ENCODE measurements at places on chromosomes 1 and 21.

DNA sequence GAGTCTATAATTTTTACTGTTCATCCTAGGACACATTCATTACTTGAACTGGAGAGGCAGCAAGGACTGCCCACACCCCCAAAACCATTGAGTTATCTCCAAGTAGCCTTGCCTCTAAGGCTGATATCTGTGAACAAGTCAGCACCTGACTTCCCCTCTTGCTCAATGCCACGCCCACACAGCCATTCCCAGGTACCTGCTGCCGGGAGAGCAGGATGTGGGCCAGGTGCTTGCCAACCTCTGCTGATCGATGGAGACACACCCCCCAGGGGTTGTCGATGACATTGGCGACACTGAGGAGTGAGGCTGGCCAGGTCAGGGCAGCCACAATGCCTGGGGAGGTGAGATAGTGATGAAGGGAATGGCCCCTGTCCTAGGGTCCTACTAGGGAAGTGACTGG is 60.1 kb downstream of the TMCO4 start:
- DNase-seq = no peak

- no peak for DNase-seq
Observed at GRCh38 chr1:226123591-226124471, 61.3 kb downstream of the H3-3A start.

DNA sequence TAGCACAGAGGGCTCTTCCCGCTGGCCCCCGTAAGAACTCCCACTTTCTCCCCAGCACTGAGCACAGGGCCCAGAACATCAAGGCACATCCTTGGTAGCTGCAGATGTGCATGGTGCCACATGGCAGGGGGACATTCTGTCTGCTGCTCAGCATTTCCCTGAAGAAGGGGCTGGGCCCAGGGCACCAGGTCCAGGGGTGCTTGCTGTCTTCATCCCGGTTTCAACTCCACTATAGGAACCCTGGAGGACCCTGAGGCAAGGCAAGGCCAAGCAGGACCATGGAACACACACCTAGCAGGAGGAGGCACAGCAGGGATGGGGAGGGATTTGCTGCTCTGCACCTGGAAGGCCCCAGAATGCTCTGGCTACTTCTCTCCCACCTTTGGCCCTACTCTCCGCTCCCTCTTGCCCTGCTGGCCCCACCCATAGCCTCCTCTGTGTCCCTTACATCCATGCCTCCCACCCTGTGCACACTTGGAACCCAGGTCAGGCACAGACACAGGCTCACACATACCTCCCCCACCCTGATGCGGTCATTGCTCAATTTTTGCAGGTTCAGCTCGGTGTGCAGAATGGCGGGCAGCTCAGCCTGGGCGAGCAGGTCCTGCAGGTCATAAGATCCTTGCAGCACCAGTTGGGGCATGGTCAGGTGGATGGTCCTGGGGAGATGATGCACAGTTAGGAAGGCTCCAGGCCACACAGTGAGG is 10.1 kb downstream of the AGT start:
- no peak for DNase-seq

DNA sequence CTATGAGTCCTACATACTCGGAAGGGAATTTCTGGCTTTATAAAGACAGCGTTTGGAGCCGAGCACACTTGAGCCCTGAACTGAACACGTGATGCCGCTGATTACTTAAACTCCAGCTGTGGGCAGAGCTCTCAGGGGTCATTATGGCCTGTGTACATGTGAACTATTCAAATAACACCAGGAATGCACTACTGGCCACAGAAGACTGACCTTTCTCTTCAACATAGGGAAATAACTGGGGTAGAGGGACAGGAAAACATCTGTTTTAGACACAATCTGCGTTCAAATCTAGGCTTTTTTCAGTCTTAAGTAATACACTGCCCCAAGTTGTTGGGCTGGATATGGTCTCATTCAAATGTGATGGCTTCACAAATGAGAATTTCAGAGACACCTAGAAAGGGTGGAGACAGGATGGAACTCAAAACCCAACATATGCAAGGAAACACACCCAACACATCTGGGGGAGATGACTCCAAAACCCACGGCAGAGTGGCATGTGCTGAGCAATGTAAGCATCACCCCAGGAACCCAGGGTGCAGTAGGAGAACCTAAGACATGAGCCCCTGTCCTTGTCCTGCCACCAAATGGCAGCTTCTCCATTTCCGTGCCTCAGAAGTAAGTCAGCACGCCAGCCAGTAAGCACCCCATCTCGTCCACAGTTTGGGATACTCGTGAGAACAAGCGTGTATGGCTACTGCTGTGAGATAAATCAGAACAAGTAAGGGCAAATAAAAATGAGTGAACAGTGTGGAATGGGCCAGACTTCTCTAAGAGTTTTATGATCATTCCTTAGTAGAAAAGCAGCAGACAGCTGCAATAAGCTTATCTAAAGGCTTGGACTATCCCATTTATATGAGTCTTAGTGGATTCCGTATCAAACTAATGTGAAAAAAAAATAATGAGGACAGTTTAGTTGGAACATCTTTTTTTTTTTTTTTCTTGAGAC is 24.9 kb downstream of the NID1 start:
- no peak for DNase-seq

DNA sequence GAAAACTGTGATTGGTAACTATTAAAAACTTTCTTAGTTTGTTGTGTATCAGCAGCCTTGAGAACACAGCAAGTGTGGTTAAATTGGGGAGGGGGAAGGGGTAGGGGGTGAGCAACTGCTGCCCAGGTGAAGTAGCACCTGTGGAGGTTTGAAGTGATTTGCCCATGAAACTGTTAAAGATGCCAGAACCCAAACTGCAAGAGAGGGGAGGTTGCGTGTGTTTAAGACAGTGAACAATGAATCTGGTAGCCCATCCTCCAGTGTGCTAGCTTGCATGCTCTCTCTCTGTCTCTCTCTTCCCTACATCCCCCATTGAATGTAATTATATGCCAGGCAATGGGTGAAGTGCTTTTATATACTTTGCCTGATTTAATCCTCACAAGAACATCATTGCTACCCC is 154.7 kb downstream of the RUNX1 start:
- DNase-seq = no peak

- no peak for DNase-seq
Observed at GRCh38 chr1:41700581-41700980, 216.1 kb upstream of the EDN2 start.

GRCh38 chr1:66413136-66413837 is 120.7 kb upstream of the SGIP1 start:
- DNase-seq = no peak

DNA sequence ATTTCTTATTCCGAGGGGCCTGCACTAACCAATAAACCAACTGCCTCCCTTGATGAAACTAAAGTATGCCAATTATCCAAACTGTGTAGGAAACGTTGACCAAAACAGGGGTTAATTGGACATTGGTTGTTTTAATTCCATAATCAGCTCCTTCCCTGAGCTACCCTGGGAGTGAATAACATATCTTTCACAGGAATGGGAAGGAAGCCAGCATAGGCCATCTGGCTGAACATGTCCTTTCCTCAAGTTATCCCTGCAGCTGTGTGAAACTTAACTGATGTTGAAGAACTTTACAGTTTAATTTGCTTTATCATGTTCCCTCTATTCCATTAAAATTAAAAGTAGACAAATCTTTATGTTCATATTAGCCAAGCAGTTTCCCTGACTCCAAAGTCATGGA is 75.4 kb downstream of the NRIP1 start:
- no peak for DNase-seq

DNA sequence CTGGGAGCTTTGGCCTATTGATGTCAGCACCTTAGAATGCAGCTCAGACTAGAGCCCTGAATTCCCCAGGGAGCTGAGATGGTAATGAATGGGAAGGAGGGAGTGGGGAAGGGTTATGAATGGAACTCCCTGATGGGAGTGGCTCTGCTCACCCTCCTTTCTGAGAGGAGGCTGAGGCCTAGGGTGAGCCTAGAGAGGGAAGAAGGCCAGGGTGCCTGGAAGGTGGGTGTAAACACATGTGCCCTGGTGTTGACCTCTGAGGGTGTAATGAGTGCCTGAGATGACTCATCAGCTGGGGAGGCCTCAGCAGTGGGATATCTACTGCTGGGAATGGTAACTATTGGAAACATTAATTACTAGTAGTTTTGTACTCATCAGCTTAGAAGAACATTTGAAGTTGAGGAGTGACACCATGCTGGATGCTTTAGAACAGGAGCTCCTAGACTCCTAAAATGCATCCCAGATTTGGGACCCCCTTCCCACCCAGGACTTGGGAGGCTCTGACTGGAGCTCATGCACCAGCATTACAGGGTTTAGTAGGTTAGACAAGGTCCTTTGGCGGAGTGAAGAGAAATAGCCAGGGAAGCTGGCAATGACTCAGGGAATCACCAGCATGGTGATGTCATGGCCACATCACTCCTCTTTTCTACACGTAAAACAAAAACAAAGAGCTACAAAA is 16.0 kb upstream of the PIGV start:
- no peak for DNase-seq

DNA sequence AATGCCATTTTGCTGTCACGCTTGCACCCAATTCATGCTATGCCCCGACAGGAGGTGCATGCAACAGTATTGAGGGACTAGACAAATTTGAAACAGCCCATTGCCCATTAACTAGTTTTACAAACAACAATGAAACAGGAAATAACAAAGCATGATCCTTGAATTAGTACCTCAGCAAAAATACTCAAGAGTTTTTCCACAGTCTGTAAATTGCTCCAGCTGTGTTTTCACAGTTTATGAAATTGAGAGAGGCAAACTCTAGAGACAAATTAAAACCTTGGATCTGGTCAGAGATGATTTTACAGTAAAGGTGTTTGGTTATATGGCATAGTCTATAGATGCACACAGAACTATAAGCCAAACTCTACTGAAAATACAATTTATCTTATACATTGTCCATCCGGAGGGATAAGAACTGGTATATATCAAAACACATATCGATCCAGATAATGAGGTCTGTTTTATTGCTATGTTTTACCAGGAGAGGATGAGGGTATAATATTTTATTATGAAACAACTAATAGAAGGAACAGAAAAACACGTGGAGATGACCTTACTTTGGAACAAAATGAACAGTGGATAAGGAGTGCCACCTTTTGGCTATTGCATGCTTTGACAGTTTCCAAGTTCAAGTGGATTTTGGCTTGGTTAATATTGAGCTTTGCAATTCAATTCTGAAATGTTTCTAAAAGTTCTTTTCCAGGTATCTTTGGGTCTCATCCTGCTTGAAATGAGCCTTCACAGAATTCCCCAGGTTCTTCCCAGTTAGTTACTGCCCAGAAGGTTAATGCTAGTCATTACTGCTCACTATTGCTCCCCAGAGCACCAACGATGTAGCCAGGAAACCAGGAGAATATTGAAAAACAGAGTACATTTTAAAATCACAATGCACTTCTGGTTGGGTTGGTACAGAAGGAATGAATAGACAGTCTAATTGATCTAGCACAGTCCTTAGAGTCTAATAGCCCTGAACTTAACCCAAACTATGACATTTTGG is 45.7 kb downstream of the ZC3H11B start:
- no peak for DNase-seq

DNA sequence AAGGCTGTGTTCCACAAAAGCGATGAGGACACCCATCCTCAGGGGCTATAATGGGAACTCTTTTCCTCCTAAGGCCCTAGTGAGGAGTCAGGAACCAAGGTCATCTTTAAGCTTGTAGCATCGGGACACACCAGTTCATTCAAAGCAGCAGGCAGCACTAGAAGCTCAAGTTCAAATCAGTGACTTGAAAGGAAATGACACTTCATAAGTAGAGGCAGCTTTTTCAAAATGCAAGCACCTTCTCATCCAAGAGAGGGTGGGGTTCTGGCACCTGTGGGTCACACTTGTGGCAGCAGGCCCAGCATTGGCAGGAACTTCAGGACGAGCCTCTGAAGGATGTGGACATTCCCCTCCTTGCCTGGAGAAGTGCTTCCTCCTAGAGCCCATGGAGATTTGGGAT is 496.3 kb downstream of the KIF26B start:
- DNase-seq = no peak

DNA sequence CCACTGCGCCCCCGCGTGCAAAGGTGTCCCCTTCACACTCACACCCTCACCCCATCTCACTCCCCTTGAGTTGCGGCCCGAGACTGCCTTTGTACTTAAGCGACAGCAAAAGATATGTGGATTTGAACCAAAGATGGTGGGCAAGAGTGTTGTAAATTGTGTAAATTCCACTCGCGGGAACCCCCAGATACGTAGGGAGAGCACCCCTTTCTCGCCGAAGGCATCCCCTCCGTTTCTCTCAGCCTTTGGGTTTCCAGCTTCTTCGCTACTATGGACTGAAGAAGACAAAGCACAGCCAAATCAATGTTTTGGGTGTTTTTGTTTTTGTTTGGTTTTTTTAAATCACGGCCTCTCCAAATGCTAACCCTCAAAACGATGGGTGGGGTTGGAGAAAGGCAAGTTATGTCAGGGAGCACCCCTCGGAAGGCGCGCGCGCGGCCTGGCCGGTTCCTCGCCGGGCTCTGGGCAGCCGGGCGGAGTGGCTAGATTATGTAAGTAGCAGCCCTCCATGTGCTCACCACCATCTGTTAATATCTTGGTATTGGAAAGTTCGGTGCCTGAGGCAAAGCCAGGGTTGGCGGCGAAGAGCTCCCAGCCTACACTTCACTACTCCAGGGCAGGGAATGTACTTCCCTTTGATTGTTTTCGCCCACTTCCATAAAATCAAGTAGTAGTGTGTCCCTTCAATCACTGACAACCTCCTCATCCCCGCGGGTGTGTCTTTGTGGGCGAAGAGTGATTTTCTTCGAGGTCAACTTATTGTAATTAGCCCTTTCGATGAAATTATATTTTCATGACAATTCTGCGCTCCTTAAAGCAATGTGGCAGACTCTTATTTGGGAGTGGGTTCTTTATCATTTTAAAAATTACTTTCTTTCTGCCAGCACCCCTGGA is 4.0 kb upstream of the PROX1 start:
- no peak for DNase-seq

- DNase-seq = peak; percentile 77
Observed at GRCh38 chr1:44213222-44214112, at the start of gene DMAP1. Gene DMAP1 (plus strand): TSS chr1:44213471. CDS start chr1:44213754, 283 bp downstream.

GRCh38 chr1:98366343-98366742 is 295.2 kb upstream of the SNX7 start:
- no peak for DNase-seq

- no peak for DNase-seq
Observed at GRCh38 chr21:30234643-30235042, 18.7 kb upstream of the CLDN8 start.

DNA sequence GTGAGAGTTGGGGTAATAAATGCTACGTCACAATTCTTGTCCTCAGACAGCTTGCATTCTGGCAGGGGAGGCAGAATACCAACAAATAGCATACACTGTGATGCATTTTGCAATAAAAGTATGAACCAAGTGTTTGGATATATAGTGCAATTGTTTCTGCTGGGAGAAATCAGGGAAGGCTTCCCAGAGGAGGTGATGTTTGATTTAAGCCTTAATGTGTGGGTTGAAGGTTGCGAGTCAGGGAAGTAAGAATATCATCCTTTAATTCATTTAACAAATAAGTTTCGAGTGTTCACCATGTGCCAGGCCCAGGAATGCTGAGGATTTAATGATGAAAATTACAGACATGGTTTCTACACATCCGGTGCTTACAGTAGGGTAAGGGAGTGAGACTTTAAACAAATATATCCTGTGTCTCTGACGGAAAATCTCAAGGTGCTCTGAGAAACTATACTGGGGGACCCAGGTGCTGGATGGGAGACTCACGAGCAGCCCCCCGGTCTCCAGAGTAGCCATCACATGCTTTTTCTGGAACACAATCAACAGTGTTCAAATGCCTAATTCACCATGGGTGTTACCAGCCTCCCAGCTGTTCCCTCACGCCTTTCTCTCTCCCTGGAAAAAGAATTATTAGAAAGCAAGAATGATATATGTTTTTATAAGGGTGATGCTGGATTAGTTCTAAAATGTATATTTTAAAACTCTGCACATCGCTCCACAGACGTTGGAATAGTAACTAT is 31.7 kb downstream of the RASSF5 start:
- DNase-seq = no peak

GRCh38 chr1:204889681-204890383 is 19.2 kb downstream of the NFASC start:
- DNase-seq = no peak
